ENCODE measurements at places on chromosomes 2 and 18.

- DNase-seq: no peak
These were observed 38.3 kb upstream of the TEX51 start for GRCh38 chr2:126860385-126860784.

- DNase-seq: no peak
These were observed 33.0 kb downstream of the CRACDL start for GRCh38 chr2:98903064-98903355.

DNA sequence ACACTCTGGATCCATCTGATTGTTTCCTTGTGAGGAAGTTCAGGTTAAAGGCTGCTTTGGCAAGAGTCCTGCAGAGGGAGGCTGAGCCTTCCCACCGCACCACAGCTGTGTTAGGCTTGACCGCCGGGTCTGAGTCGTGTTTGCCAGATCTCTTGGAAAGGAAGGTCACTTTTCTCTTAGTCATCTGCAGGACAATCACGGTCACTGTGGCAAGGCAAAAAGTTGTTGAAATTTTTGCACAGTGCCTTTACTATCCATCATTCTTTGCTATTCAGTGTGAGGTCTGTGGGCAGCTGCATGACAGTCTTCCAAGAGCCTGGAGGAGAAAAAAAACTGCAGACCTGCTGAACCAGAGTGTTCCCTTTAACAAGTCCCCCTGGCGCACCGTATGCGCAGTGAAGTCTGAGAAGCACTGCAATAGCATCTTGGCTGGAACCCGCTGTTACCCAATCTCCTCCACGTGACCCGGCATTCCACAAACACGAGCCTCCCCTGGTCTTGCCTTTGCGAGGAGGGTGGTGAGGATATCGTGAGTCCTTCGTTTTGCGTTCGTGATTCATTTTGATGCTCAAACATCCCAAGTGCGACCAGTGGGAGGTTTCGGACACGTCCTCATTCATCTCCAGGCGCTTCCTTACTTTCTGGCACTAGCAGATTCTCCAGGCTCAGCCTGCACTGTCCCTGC is 23.0 kb downstream of the BIN1 start:
- peak; percentile 98 for DNase-seq

DNA sequence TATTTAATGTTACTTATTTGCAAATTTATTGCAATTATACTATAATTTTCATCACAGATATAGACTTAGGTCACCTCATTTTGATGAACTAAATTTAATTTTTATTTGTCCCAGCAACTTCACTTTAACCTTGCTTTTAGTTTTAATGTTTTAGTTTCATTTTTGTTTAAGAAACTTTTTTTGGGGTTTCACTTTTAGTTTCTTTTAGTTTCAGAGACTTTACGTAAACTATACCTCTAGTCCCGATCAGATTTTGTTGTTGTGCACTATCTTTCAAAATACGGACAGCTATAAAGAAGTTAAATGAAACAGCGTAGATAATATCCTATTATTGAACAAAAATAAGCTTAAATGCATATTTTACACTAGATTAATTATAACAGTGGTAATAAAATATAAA is 460.5 kb downstream of the ERBB4 start:
- DNase-seq: no peak

- DNase-seq: no peak
These were observed 15.4 kb downstream of the TAF1B start for GRCh38 chr2:9858730-9859068.

DNA sequence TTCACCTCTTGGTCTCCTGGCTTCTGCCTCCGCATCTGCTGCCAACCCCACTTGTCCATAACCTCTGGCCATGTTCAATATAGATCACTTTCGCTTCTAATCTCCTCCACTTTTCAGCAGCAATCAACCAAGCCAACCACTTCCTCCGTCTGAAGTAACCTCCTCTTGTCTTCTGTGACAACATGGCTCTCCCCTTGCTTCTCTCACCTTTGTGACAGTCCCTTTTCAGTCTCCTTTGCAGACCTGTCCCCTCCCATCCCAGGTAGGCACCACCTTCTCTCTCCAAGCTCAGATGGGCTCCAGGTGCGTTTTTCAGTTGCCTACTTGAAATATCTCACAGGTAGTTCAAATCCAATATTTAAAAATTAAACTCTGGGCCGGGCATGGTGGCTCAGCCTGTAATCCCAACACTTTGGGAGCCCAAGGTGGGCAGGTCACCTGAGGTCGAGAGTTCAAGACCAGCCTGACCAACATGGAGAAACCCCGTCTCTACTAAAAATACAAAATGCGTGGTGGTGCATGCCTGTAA is 4.7 kb upstream of the PSD4 start:
- DNase-seq: no peak

- no peak for DNase-seq
These were observed 44.9 kb upstream of the REL start for GRCh38 chr2:60836491-60836890.

DNA sequence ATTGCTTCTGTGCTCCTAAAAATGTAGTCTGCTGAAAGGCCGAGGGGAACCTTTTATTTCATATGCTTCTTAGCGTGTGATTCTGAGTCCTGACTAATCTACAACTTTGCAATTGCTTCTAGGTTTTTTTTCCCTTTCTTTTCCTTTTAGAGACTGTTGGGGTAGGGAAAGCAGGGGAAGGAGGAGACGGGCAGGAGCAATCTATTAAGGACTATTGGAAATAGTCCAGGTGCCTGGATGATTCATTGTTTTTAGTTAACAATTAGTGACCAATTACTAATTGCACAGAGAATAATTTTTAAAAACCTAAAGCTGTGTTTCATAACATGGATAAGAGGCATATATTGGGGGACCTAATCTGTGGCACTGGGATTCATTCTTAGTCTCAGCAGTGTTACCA is 49.4 kb upstream of the STON1 start:
- peak; percentile 24 for DNase-seq

- no peak for DNase-seq
These were observed 21.0 kb downstream of the PAX8 start for GRCh38 chr2:113257516-113258264.

GRCh38 chr2:221570321-221570935 is 1.7 kb downstream of the EPHA4 start:
- peak; percentile 30 for DNase-seq

DNA sequence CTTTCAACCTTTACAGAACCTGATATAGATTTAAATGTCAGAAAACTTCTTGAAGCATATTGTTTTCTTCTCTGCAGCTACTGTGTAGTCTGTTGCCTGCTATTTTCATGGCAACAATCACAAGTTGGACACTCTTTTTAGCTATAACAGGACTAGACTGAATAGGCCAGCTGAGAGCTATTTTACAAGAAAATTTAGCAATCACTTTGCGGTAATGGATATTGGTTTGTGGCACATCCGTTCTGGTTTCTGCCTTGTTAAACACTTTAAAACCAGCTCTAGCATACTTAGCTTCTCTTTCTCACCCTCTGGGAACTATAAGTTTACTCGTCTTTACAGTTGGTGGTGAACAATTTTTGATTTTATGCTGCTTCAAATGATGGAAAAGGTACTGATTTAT is 125.7 kb downstream of the MAP2 start:
- DNase-seq: no peak

DNA sequence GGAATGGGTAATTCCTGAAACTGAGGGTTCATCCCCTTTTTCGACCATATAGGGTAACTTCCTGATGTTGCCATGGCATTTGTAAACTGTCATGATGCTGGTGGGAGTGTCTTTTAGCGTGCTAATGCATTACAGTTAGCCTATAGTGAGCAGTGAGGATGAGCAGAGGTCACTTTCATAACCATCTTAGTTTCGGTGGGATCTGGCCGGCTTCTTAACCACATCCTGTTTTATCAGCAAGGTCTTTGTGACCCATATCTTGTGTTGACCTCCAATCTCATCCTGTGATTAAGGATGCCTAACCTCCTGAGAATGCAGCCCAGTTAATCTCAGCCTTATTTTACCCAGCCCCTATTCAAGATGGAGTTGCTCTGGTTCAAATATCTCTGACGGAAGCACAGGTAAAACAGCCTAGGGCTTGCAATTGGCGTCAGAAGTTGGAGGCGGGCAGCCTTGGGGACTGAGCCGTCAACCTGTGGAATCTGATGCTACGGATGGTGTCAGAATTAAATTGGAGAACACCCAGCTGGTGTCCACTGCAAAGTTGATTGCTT is 19.5 kb downstream of the RALBP1 start:
- peak; percentile 92 for DNase-seq

DNA sequence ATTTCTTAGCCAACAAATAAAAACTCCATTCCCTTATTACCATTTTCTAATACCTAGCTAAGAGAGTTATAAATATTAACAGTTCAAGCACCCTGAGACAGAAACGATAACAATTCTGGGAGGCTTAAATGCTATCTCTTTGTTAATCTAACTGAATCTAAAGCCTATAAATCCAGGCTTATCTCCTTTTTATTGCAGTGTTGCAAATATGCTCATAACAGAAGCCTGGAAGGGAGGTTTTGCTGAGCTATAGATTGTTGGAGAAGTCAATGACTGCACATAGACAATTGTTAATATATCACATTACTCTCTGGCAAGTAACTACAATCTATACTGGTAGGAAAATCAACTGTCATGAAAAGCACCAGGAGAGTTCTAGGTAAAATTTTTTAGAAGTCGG is 30.2 kb downstream of the ATF2 start:
- DNase-seq: no peak

DNA sequence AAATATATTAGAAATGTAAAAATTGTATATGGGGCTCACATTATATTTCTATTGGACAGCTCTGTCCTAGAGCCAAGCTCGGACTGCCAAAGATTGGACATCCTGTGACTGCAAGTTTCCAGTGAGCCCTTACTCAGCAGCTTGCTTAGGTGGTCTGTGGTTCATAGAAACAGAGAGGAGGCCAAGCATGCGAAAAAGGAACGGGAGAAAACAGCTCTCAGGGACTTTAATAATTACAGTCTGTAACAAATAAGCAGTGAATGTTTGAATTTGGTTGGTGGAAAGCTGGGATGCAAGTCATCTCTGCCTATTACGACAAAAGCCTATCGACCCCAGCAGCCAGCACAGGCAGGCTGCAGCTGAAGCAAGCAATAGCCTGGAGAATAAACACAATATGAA is 35.6 kb downstream of the WIPF1 start:
- no peak for DNase-seq

GRCh38 chr18:72630991-72631390 is 86.8 kb upstream of the CBLN2 start:
- no peak for DNase-seq

- no peak for DNase-seq
These were observed 218.3 kb downstream of the PTGR3 start for GRCh38 chr18:74990563-74991081.

GRCh38 chr2:19073522-19073921 is 284.9 kb downstream of the OSR1 start:
- peak; percentile 55 for DNase-seq

DNA sequence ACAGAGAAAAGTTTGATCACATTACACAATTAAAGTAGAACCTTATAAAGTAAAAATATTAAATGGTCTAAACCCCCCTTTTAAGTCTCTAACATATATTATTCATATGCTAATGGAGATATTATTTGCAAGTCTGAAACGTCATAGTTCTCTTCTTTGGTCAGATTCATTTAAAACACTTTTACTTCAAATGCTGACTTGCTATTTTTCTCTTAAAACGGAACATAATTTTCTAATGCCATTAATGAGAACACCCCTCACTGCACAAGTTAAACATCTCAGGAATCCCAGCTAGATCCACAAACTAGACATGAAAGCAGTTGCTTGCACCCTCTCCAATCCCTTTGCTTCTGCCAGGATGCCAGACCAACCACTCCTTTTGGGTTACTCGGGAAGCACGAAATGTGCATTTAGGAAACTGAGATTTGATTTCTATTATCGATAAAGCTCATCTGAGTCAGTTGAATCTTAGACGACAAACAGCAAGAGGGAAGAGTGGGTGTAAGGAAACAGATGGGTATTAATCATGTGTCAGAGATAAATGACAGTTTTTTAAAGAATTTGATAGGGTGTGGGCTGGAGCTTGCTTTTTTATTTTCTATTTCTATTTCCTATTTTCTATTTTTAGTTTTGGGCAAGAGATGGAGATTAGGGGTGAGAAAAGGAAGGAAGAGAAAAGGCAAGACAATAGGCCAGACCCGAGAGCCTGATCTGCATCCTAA is 1.5 kb downstream of the ADD2 start:
- DNase-seq: no peak

DNA sequence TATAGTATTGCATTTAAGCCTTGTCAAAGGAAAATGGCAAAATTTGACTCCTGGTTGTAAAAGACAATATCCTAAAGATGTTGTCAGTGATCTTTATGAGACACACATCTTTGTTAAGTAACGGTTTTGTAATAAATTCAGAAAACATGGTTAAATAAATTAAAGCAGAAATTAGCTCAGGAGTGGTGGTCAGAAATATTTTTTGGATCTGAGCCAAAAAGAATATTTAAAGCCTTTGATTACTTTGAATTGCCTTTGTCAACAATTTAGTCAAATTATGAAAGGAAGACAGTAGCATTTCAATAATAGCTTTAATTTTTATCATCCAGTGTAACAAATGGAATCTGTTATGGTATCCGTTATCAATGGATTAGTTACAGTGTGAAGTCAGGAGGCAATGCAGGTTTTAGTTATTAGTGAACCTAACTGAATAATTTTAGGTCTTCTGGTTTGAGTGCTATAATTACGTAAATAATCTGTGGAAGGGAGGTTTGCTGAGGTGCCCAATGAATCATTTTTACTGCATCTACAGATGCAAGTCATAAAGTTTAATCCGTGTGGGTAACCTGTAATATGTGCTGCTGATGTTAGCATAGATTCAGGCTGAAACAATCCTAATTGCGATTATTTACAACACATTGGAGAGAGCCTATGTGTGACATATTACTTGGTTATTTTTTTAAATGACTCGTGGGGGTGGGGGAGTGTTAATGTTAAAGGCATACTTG is 42.7 kb downstream of the SMAD4 start:
- DNase-seq: no peak

DNA sequence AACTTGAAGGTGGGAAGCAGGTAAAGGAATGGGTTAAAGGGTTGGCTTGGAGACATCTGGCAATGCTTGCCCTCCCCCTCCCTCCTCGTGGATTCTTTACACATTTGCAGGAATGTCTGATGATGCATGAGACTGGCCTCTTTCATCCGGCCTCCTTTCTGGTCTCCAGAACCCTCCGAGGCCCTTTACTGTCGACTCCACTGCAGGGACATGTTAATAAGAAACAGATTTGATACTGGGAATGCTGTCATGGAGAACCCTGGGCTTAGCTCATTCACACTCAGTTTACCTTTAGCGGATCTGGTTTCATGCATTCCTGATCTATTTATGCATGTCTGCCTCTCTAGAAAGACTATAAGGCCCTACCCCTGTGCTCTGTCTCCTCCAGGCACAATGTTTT is 238.7 kb downstream of the TGIF1 start:
- peak; percentile 93 for DNase-seq

GRCh38 chr2:180846756-180847472 is 133.5 kb upstream of the UBE2E3 start:
- DNase-seq: no peak

Measured in amniotic epithelial cell (primary cell).